C1 segment of cervical spinal cord (tissue), 14 donors: ENCODE measurements at places on chromosomes 12 and 14.

DNA sequence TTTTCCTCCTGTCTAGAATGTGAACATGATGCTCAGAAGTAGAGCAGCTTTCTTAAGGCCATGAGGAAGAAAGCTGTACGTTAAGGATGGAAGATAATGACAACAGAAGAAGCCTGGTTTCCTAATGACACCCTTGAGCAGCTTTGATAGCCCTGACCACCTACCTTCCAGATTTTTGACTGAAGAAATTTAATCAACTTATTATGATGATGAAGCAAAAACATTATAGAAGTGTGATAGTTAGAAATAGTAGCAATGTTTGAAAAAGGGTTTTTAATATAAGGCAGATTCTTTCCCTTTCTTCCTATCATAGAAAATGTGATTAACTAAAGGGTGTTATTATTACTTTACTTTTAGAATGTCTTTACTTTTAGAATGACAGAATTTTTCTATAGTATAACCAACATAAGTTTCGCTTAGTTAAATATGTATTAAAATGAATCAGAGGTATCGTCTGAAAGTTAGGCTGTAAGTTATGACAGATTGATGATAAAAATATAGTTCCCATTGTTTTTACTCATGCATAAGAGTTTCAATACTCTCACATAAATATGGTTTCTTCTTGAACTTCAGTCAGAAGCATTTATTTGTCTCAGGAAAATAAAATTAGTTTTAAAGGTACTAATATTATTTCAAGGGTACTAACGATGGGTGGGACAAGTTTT is 50.1 kb upstream of the PPFIA2 start:
- no peak for DNase-seq

GRCh38 chr14:70009961-70010360 is 130.7 kb downstream of the SMOC1 start:
- DNase-seq: no peak

DNA sequence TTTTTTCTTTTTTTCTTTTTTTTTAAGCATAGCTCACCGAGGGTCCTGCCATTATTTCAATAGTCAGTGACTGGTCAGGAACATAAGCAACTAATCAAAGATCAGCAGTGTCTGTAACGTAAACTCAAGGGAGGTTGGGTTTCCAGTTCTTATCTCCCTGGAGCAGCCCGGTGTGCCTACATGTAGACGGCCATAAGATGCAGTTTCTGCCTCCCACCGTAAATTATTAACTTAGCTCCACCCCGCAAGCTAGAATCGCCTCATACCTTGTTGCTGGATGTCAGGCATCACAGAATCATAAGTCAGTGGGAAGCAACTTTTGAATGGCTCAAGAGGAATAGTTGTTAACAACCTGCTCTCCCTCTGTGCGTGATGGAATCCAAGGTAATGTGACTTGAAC is at the start of gene MYO1H:
Gene MYO1H, plus strand, starts transcription at position 312 of the 400 bp plus-strand sequence. Its CDS starts 61 bp downstream, at position 373.
- DNase-seq: no peak

GRCh38 chr12:78192979-78193378 is 362.3 kb downstream of the NAV3 start:
- no peak for DNase-seq

DNA sequence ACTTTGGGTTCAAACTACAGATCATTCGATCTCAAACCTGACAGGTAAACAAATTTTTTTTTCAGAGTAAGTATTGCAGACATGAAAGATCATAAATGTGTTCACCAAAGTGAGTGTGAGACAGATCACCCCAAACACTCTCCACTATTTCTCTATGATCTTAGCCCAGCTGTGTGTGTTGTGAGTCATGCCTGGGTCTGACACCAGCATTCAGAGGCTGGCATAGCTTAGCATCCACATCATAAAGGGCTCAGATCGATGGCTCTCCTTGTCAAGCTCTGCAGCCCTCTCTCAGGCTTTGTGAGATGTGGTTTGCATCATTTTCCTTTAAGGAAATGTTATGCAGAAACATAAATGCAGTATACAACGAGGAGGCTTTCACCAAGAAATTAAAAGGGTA is 164.9 kb downstream of the ETV6 start:
- no peak for DNase-seq

DNA sequence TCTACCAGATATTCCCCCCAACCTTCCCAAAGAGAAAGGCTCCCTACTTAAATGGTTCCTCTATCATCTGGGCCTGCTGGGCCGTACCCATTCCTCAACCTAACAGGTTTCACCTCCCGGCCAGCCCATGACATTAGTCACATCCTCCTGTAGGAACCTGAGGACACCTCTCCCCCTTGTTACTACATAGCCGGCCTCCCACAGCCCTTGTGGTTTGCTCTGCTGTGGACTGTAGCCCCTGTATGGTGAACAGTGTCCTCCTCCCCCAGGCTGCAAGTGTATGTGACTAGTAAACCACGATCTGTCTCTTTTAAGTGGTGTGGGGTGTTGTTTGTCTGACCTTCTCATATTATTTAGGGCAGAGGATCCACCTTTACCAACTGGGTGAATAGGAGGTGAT is 371.7 kb downstream of the RGS6 start:
- DNase-seq: no peak

- DNase-seq: no peak
These were observed 2.9 kb downstream of the SMUG1 start for GRCh38 chr12:54185919-54186318.

DNA sequence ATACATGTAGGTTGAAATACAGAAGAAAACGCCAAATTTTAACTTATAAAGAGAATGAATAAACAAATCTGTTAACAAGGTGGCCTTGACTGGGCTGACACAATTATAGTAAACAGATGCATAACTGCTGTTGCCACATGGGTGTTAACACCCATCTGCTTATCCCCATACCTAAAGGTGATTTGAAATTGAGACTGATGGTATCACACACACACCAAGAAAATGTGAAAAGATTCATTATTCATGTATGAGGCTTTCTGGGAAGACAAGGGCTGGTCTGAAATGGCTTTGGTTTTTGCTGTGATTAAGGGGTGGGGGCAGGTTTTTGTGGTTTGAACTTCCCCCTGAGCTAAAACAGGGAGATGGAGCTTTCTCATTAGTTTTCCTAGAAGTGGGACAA is 156.6 kb downstream of the SYT10 start:
- DNase-seq: no peak

- DNase-seq: no peak
These were observed 82.2 kb downstream of the CCDC88C start for GRCh38 chr14:91335191-91336092.

DNA sequence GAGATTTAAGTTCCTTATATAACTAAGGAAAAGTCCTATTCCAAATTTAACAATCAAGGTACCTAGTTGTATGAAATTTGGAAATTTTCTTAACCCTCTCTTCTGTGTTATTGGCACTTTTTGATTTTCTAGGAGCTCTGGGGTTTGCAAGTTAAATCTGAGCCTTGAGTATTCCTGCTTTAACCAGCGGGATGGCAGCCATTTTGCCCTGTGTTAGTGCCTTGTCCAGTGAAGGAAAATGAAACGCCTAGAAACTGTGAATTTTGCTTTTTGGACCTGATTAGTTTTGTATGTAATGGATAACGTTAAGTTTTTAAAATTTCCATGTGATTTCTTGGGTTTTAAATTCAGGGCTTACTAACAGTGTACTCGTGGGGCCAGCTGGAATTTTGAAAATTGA is 45.1 kb downstream of the DIP2B start:
- no peak for DNase-seq

DNA sequence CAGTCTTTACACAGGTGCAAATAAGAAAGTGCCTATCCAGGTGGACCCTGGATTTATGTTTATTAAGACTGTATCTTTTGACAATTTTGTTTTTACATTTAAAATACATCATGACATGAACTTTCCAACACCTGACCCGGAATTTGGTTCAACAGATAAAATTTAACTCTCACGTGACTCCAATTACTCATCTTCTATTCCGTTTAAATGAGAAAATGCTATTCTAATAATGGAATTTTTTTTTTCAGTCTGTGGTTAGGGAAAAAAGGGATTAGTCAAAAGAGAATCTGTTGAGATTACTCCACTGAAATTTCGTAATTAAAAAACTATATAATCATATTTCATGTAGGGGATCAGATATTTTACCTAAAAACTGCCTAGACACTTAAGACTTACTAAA is 11.1 kb downstream of the VPS37B start:
- no peak for DNase-seq

DNA sequence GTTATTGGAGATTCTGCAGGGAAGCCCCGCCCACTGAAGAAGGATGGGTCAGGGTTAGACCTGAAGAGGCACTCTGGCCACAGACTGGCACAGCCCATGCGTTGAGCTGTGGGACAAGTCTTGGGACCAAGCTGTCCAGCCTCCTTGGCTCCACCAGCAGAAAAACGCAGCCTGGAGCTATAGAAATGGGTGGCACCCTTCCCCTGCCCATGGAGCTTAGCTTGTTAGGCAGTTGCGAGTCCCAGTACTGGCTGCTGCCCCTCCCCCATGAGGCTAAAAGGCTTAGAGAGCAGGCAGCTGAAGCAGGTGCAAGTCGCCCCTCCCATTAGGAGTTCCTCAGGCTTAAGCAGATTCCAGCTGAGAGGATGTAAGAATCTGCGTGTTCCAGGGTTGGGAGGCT is 1124.0 kb upstream of the TMEM132C start:
- no peak for DNase-seq

GRCh38 chr12:1201886-1202285 is 210.9 kb downstream of the ERC1 start:
- no peak for DNase-seq

DNA sequence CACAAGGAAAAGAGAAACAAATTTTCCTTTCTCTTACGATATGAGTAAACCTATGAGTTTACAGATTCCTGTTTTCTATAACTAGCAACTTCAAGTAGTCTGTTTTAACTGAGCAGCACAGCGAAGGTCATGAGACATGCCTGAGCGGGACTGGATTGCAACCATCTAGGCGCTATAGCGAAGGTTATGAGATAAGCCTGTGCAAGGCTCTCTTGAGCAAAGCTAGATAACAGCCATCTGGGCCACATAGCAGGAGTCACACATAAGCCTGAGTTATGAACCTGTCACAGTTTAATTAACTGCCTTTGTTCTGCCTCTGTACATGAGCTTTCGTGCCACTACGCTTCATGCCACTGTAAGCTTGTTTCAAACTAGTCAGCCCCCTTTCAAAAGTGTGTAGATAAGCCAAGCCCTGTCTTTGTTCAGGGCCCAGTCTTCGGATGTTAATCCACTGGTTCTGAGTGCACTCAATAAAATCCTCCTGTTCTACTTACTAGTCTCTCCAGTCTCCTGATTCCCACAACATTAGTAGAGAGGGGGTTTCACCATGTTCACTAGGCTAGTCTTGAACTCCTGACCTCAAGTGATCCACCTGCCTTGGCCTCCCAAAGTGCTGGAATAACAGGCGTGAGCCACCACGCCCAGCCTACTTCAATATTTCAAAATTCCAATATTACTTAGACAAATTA is 47.1 kb downstream of the SEC23A start:
- DNase-seq: no peak

GRCh38 chr12:71208053-71208685 is 50.4 kb upstream of the TSPAN8 start:
- DNase-seq: no peak

- DNase-seq: peak; percentile 50
These were observed 3.1 kb downstream of the FAM222A start for GRCh38 chr12:109716512-109717389.

- DNase-seq: no peak
These were observed 4.3 kb downstream of the MFAP5 start for GRCh38 chr12:8658346-8658745.

DNA sequence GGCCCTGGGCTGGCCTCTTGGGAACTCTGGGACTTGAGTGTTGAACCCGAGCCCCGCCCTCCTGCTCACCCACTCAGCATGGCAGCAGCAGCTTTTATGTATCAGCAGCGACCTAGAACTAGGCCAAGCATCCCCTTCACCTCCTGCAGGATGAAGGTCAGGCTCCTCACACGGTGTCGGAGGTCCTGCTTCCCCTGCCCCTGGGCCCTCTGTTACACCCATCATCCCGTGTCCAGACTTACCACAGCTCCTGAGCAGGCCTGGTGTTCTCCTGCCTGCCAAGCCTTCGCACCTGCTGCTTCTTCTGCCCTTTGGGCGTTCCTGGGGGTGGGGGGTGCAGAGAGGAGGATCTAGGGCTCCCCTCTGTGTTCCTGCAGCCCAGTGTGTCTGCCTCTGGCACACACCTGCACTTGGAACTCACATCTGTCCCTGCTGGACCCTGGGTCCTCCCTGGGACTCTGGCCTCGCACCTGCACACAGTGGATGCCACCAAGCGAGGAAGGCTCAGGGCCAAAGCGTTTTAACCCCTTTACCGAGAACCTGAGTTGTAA is 80.3 kb downstream of the PAPOLA start:
- DNase-seq: no peak

DNA sequence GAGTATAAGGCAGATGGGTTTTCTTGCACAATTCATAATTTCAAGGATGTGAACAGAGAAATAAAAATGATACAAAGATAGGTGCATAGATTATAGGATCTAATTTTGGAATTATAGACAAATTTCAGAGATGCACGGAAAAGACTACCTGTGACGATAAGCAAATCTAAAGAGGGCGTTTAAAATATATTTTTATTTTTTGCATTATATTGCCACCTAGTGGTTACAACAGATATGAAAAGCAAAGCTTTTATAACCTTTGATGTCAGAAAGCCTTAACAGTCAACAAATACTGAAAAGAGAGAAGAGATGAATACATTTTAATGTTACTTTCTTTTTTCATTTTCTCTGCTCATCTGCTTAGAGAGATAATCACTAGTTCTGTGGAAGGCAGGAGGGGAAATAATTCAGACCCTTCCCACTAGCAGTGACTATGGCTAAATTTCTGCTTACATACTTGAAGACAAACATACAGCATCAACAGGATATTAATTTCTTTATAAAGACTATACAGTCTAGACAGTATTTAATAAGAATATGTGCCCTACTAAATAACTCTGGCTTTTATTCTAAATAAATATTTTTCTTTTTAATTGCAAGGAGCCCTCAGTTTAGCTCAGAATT is 46.3 kb downstream of the NTS start:
- DNase-seq: no peak

DNA sequence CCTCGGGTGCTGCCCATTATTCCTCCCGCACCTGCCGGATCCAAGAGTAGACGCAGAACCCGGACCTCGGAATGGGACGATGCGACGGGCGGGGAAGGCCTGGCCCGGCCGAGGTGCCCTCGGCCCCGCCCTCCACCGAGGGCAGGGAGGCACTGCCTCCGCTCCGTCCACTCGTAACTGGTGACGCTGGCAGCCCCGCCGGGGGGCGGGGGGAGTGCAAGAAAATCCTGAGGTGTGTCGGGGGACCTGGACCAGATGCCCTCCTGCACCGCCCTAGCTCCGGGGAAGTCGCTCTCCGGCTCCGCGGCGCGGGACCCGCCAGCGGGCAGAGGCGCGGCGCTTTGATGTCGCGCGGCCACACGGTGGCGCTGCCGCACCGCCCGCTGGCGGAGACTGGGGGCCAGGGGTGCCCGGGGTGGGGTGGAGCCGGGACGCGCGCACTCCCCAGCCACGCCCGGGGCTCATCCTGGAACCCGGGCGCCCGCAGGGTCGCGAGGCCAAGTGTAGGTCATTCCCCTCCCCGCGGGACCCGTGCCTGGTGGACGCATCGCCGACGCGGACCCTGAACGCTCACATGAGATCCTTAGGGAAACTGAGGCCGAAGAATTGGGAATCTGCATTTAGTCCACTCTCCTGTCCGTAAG is 202.8 kb downstream of the TTC8 start:
- DNase-seq: no peak

- DNase-seq: no peak
These were observed 1.9 kb downstream of the FZD10 start for GRCh38 chr12:130164216-130164542.

GRCh38 chr12:104508752-104509446 is 52.2 kb downstream of the CHST11 start:
- no peak for DNase-seq

GRCh38 chr12:48281811-48282210 is 68.9 kb downstream of the ZNF641 start:
- DNase-seq: no peak

- no peak for DNase-seq
These were observed 288.2 kb upstream of the TMPO start for GRCh38 chr12:98227162-98227561.
